Hematopoietic multipotent progenitor cell treated with erythropoietin and hydrocortisone succinate and interleukin-3 and kit ligand, for 15 days (in vitro differentiated cells): ENCODE measurements at places on chromosomes 6 and 20.

DNA sequence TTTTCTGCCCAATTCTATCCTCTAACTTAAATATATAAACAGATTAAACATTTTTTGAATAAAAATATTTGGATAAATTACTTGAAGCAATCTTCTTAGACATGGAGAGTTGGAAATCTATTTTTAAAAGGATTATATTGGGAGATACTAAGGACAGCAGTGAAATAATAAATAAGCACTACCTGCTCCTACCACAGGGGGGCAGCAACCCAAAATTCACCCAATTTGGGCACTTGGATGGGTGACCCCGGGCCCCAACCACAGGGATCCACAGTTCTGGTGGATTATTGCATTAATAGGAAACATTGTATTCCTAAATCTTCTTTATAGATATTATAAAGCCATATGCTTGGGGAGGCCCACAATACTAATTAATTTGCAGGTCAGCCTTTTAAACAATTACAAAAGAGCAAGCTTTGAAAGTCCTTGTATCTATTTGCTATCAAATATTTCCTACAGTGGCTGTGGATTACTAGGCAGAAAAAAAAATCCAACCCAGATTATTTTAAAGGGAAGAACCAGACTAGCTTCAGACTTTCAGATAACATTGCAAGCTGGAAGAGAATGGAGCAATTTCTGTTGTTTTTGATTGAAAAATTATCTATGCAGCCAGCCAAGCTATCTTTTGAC lies 66.4 kb upstream of the PDE10A start:
- DNase-seq = peak; percentile 29

DNA sequence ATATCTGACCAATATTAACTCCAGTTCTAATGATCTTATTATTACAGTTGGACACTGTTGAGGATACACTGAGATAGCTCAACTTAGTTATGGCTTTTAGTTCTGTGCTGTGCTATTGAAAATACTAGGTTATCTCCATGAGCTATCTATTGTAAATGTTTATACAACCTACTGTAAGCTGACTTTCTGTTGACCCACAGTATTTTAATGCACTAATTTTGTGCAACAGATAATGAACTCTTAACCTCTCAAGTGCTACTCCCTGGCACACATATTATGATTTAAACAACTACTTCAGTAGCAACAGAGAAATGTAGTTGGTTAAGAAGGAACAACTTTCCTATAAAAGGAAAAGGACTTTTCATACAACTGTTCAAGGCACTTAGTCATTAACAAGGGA lies 5.2 kb upstream of the MMS22L start:
- DNase-seq = no peak

DNA sequence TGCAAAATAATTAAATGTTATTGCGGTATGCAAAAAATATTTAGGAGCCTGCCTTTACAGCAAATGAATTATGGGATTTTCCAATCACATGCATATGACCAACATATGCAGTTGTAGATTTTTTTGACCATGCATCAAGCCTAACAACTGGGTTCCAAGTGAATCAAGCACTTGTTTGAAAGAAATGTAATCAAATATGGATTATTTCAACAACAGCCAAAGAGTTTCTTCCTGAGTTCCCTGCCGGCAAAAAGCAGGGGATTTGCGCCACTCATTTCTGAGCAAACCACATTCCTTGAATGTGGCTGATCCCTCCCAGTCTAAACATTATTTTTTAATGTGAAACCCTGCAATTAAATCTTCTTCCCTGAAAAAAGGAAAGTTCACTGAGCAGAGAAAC lies 100.1 kb upstream of the ADTRP start:
- DNase-seq = no peak

GRCh38 chr6:113161018-113161315 lies 696.2 kb upstream of the MARCKS start:
- no peak for DNase-seq

- no peak for DNase-seq
These were observed 196.7 kb upstream of the KCNQ5 start for GRCh38 chr6:72425003-72425681.

DNA sequence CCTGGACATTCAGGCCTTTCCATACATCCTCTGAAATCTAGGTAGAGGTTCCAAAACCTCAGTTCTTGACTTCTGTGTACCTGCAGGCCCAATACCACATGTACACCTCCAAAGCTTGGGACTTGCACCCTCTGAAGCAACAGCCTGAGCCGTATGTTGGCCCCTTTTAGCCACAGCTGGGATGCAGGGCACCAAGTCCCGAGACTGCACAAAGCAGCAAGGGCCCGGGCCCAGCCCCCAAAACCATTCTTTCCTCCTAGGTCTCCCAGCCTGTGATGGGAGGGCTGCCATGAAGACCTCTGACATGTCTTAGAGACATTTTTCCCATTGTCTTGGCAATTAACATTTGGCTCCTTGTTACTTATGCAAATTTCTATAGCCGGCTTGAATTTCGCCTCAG lies 107.4 kb upstream of the FRMD1 start:
- no peak for DNase-seq

- DNase-seq = no peak
These were observed at the start of gene PDE10A for GRCh38 chr6:165662749-165663376. Gene PDE10A (minus strand): TSS chr6:165663241. CDS start chr6:165662811, 430 bp downstream.

GRCh38 chr6:168913866-168914469 lies 339.7 kb downstream of the THBS2 start:
- DNase-seq = no peak

DNA sequence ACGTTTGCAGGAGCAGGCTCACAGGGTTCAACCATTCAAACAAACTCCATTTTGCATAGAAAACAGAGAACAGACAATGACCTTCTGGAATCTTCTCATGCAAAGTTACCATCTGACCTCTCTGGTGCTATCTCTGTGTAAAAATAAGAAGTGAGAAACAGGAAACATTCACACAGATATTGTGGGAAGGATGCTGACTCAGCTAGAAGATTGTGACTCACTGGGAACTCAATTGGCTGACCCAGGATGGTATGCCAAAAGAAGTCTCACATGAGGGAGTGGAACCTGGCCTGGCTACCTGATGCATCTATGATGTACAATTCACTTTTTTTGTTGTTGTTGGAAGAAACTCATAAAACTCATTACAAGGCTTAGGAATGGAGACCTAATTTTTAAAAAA lies 61.1 kb upstream of the TBX18 start:
- no peak for DNase-seq

GRCh38 chr6:156928972-156929371 lies 151.8 kb downstream of the ARID1B start:
- DNase-seq = no peak

DNA sequence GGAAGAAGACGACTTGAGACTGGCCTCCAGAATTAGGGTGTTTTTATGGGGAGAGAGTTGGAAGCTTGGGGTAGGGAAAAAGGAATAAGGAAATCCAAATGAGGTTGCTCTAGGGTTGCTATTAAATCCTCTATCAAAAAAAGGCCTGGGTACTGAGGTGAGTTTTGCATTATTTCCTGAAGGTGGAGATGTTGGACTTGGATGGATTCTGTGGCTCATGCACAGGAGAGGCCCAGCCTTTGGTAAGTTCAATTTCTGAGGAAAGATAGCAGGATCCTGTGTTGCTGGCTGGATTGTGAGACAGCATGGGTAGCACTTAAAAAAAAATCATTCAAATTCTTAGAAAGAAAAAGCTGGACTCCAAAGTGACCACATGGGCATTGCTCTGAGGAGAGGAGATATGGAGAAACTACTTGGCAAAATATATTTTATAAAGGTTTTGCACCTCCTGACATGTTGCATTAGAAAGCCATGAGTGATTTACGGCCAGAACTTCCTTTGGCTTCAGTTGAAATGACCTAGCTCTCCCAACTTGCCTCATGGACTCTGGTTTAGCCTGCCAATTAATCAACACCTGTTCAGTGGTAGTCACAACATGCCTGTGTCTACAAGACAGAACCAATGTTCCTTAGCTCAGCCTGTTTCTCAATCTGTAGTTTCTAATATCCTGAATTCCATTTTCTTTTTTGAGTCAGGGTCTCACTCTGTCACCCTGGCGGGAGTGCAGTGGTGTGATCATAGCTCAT lies 152.1 kb upstream of the RALGAPA2 start:
- no peak for DNase-seq

DNA sequence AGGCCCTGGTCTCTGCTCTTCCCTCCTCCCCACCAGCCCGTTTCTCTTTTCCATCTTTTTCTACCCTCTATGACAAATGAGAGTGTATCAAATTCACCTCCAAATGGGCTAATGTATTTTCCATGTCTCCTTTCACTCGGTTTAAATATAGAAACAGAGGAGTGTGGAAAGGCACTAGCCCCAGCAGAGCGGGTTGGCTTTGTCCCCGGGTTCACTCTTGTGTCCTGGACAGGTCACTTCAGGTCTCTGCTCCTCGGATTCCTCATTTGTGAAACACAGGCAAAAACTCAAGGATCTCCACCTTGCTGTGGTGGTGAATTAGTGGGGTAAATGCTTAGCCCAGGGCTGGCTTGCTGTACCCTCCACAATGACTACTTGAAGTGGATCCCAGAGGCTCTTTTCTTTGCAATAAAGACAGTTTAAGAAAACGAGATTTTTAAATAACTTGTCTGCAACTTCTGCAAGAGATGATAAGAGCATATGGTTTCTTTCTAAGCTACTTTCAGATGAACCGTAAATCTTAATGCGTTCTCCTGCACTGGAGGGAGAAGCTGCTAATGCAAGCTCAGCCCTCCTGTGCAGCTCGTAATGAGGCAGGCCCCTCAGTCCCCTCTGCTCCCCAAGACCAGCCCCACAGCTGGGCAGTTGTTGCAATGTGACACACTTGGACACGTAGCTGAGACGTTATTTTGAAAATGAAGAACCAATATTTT lies 292.9 kb downstream of the THBS2 start:
- no peak for DNase-seq

DNA sequence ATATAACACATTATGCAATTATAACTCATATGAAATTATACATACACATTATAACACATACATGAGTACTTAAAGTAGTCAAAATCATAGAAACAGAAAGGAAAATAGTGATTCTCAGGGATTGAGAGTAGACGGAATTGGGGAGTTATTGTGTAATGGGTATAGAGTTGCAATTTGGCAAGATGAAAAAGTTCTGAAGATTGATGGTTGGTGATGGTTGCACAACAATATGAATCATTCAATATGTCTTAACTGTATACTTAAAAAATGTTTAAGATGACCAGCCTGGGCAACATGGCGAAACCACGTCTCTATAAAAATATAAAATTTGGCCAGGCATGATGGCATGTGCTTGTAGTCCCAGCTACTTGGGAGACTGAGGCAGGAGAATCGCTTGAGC lies 372.7 kb downstream of the CDKAL1 start:
- DNase-seq = no peak

DNA sequence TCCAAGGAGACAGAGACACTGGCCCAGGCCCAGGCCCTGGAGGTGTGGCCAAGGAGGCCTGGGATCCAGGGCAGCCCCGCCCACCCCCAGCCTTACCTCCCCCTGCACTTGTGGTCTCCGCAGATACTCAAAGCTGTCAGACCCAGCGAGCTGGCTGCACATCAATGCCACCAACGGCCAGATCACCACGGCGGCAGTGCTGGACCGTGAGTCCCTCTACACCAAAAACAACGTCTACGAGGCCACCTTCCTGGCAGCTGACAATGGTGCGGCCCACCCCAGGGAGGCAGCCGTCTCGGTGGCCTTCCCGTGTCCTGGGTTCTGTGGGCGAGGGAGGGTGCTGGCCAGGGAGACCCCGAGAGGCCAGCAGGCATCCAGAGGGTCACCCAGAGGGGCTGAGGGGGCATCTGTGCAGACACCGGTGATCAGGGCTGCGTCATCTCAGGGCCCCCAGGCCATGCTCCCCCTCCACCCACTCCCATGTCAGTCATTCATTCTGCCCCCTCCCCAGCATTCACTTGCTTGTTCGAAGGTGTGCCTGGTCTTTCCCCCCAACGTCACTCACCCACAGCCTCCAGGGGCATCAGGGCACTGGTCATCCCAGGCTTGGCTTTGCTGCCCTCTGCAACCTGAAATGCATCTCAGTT lies 141.3 kb downstream of the TAF4 start:
- DNase-seq = no peak

- DNase-seq = peak; percentile 36
These were observed 53.2 kb upstream of the ARG1 start for GRCh38 chr6:131519670-131520436.

DNA sequence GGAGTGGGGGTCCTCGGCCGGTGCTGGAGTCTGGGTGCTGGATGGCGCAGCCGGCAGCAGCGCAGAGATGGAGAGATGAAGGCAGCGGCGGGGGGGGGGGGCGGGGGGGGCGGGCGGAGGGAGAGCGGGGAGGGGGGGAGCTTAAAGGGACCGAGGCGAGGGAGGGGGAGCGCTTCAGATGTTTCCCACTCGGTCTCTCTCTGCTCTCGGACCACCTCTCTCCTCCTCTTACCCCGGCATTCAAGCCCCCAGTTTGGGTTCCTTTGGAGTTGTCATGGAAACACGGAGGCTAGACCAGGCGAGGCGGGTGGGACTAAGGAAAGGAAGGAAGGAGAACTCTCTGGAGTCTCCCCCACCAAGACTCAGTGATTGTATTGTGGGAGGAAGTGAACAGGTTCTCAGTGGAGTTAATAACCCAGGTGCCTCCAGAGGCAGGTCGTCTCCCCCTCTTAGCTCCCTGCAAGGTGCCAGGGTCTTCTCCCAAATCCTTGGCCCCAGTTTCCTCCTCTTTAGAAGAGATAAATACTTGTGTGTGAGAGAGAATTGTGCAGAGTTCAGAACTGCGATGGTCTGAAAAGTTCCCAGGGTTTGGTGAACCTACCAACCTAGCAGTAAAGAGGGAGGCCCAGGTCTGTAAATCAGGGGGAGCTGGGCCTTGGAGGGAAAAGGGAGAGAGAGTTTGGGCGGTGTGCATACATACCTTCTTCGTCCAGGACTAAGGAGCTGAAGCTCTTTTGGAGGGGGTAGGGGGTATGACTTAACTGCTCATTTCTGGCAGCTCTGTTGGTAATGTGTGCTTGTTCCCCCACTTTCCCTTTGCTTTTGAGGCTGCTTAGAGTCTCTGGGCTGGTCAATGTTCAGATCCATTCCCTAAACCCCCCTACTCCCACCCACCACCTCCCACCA lies at the start of gene PRRT1:
Gene PRRT1 (minus strand): TSS at position 77 of the 906 bp plus-strand sequence. CDS start 112 bp downstream, outside the sequence.
- no peak for DNase-seq
